Hematopoietic multipotent progenitor cell treated with erythropoietin and hydrocortisone succinate and interleukin-3 and kit ligand, for 17 days (in vitro differentiated cells): ENCODE measurements at places on chromosomes 12 and 14.

DNA sequence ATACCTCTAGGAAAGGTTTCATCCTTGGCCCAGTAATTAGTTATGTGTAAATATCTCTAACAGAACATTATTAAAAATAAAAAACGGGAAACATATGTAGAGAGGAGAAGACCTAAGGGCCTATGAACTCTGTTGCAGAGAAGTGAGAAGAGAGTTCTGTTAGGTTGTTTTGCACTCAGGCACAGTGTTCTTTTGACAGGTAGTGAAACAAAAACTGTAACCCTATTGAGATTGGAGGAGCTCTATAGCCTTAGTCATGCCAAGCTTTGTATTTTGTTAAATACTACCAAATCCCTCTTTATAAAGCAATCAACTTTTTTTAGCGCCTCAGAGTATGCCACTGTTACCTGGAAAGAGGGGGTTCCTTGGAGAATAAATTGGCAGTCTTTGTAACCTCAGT lies 77.6 kb downstream of the CNTN1 start:
- DNase-seq: no peak

DNA sequence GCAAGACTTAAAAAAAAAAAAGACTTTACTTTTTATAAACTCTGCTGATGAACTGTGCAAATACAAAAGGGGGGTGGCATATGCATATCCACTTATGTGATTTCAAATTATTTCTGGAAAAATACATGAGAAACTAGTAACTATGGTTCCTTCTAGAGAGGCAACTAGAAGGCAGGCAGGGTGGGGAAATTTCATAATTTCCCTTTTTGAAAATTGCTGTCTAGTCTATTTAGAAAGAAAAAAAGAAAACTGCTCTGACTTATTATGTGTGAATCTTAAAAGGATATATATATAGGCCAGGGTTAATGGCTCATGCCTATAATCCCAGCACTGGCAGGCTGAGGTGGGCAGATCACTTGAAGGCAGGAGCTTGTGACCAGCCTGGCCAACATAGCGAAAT lies 42.3 kb downstream of the ANAPC7 start:
- DNase-seq: no peak

GRCh38 chr12:96516472-96517430 lies 27.4 kb downstream of the CFAP54 start:
- peak; percentile 87 for DNase-seq

- no peak for DNase-seq
Measured at GRCh38 chr12:12476857-12477531, 85.7 kb downstream of the DUSP16 start.

DNA sequence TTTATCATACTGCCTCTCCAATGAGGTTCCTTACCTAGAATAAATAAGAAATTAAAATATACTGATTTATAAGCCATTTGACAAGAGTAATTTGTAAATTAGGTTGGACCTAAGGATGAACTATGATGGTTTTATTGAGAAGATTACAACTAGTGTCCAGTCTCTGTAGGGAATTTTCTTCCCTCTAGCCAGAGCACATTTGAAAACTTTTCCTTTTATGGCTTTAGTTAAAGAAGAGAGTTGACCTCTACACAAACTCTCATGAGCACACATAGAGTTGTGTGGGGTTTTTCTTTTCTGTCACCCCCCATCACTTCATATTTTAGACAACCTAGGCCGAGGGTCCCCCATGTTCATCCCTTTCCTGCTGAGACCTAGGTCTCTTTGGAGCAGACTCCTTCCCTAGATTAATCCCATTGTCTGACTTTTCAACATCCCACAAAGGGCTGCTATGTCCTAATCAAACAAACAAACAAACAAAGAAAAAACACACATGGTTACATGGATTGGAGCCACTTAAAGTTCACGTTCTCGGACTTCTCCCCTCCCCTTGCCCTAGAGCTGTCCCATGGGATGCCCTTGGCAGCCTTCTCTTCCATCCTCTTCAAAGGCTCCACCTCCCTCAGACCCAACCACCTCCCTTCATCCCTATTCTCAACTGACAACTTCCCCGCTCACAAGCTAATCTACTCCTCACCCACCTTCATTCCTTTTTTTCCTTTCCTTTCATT lies 40.7 kb downstream of the GPR135 start:
- DNase-seq: no peak

- DNase-seq: no peak
Measured at GRCh38 chr12:98504368-98504617, 11.1 kb upstream of the TMPO start.

GRCh38 chr12:95522692-95523091 lies 28.6 kb downstream of the USP44 start:
- DNase-seq: no peak

DNA sequence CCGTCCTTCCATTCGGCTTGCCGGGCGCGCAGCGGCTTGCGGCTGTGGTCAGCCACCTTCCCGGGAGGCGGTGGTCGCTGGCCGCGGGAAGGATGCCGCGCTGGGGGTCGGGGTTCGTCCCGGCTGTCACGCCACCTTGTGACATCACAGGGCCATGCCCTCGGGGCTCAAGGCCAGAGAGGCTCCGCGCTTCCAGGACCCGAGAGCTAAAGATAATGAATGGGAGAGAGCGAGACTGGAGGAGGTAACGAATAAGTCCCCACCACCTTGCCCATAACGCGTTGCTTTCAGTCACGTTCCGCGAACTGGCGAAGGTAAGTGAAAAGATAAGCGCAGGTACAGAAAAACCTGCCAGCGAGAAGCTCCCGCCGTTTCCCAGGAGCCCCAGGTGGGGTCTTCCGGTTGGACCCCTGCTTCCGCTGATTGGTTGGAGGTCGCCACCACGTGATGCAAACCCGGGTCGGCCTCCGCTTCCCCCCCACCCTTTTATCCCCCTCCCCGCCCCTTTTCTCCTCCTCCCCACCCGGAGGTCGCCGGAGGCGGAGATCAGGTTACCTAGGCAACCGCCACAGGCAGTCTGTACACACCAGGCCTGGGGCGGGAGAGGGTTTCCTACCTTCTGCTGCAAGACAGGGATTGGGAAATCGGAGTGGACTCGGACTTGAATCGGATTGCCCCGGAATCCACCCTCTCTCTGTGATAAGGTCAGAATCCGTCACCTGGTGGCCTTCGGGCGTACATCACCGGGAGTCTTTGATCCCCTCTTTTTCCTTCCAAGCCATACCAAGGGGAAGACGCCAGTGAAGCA lies at the start of gene LRRC9:
TSS of gene LRRC9 (plus strand) at position 575 of the 808 bp plus-strand sequence.
- DNase-seq: no peak

DNA sequence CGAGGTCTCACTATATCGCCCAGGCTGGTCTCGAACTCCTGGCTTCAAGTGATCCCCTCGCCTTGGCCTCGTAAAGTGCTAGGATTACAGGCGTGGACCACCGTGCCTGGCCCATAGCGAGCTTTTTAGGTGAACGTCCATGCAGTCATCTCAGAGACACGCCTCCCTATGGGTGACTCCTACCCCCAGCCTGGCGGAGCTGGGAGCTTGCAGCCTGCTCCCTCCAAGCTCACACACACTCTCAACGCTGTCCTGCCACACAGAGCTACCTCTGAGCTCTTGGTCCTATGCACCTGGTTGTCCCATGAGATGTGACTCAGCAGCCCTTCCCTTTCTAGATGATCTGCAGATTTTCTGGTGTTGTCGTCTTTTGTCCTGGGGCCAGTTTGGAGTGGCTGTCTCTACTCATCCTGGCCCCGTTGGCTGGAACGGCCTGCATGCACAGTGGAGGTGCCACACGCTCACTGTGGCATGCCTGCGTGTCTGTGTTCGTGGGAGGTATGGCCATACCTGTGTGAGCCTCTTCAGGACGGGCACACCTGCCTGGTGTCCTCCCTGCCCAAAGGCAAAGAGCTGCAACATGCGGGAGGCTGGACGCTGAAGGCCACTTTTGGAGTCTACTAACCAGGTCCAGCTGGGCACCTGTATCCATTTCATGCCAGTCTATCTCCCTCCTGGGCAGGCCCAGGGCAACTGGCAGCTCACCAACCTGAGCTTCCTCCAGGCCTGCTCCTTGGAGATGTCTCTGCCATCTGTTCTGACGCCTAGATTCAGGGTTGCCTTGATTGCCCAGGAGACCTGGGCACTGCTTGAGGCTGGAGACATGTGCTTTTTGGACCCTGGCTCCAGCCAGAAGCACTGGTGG lies 18.1 kb downstream of the CABP1 start:
- DNase-seq: no peak

GRCh38 chr12:778615-779014 lies 26.2 kb downstream of the WNK1 start:
- no peak for DNase-seq

- DNase-seq: no peak
Measured at GRCh38 chr12:10540776-10541205, 35.1 kb downstream of the EIF2S3B start.

DNA sequence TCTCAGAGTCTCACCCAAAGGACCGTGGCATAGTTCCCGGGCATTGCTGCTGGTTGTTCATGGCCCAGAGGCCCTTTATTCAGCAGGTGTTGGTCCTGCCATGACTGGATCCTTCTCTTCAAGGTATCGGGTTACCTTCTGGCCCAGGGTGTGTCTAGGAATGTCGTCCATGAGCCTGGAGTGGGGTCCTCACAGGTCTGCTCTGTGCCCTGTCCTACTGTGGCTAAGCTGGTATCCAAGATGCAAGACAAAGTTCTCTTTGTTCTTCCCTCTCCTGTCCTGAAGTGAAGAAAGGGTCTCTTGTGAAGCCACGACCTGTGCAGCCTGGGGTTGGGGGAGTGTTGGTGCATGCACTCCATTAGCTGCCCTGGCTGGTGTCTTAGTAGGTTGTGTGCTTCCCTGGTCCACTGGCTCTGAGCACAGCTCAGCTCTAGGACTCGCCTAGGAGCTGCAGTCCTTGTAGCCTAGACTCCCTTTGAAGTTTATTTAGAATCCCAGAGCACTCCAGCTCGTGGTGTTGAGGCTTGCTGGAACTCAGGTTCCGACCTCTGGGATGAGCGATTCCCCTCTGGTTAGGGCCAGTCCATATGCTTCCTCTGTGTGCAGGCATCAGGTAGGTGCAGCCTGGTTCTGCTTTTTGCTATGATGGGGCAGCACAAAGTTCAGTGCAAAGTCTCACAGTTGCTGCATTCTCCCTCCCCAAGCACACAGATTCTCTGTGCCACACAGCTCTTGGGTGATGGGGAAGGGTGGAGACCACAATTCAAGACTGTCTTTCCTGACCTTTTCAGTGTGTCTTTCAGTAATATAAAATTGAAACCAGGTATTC lies 117.4 kb downstream of the NUBPL start:
- DNase-seq: no peak

DNA sequence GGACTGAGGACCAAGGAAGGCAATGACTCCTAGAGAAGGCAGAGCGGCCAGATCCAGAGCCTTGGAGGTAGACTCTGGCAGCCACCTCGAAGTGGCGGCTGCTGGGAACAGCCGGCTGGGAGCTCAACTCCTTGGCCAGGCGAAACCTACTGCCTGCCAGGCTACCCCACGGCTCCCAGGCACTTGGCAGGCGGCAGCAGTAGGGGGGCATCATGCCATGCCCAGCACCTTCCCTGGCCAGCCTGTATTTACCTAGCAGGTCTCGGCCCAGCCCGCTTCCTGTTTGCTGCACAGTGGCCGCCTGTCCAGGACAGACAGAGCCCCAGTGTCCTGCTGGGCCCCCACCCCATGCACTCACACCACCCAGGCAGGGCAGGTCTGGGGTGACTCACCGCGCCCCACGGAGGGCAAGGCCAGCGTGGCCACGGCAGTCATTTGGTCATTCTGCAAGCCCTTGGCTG lies 10.2 kb downstream of the TRPV4 start:
- no peak for DNase-seq

- DNase-seq: no peak
Measured at GRCh38 chr14:89927186-89927865, 27.2 kb downstream of the EFCAB11 start.

- DNase-seq: no peak
Measured at GRCh38 chr14:68590201-68590522, 202.7 kb downstream of the ZFP36L1 start.

DNA sequence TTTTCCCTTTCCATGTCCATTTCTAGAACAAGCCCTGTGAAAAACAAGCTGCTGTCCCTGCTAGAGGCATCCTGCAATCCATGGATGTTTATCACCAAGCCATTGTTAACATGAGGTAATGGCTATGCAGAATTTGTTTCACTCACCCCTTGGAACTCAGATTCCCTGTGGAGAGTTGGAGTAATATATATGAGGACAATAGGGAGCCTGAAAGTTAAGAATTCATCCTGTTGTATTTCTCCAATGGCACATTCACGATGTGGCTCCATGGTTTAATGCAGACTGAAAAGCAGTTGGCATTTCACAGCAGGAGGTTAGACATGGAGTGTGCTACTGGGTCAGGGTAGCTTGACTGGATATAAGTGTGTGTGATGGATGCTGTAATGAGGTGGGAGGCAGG lies 32.4 kb downstream of the GPR65 start:
- DNase-seq: no peak

DNA sequence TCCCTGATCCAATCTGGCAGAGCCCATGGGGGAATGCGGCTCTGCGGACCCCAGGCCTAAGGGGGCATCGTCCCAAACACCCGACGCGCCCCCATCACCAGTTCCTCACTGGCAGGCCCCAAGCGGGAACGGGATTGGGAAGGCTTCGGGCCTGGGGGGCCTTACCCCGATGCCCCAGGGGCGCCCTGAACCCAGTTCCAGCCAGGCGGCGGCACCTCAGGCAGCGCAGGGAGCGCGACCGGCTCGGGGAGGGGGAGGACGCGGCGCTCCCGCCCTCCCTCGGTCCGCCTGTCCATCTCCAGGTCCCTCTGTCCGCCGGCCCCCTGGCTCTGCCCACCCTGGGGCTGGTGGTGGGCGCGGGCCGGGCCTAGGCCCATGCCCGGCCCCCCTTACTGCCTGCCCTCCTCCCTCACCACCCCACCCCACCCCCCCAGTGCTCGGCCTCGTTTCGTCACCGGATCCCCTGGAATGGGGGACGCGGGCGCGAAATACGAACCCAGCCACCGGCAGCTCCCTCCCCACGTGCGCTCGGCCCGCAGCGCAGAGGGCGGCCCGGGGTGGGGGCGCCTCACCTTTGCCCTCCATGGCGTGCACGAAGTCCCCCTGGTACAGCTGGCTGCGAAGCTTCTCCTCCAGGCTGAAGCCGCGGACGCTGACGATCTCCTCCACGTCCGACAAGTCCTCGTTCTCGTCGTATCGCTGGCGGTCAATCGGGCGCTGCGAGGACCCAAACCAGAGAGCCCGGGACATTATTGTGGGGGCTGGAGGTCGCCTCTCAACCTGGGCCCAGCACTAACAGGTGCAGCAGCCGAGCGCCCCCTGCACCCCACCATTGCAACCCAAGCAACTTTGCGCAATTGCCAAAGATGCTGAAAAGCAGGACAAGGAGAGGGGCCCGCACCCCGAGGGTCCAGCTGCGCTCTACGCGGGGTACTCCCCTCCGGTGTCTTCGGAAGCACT lies 2.3 kb downstream of the KDM2B start:
- DNase-seq: no peak

DNA sequence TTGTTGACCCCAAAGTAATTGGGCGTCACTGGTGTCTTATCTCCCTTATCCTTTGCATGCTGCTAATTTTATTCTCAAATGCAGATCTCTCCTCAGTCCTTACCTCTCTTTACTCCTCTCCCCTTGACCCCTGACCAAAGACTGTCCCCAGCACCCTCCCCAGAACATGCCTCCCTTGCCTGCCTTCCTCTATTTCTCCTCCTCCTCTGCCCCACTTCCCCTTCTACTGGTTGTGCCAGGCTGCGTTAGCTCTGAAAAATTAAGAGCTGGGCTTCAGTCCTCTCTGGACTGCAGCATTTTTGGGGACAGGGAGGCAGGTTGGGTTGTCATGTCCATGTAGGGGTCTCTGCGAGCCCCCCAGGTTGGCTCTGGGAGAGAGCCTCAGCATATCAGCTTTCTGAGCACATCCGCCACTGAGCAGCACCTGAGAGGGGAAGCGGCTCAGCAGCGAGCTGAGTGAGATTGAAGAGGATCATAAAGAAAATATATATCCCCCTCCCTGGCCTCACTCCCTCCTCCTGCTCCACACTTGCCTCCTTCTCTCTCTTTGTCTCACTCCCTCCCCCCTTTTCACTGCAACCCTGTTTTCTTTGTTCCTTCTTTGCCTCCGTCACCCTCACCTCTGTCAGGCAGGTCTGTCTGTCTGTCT lies 6.4 kb upstream of the CISTR start:
- DNase-seq: no peak
